Activated CD8-positive, alpha-beta memory T cell treated with anti-CD3 and anti-CD28 coated beads for 48 hours (primary cell): ENCODE measurements at places on chromosomes 7 and 10.

DNA sequence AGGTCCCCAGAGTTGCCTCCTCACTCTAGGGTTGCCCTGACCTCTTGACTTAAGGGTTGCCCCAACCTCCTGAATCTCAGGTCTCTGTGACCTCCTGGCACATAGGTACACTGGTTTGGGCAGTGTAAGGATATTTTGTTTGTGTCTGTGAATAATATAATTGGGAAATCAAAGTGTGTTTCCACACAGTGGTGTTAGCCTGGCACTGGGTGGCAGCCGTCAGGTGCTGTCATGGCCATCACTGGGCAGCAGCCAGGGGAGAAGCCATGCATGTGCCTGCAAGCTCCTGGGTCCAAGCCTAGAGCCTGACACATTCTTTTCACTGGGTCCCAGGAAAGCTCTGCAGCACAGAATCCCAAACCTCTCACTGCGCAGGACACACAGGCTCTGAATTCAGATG, 3.6 kb upstream of the CCDC201 start:
- DNase-seq, result no peak

DNA sequence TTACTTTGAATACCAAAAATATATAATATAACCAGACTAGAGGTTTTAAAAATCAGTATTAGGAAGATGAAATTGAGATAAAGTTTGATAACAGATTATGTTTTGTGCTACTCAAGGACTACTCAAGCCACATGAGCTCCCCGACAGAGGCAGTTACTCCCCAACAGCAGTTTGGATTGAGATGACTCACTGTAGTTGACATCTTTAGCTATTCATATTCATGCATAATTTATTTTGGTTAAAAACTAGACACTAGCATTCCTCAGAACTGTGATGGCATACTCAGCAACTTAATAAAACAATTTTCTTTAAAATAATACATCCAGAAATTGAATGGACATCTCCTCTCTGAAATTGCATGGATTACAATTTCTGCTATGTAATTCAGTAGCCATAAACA, 19.6 kb downstream of the PCLO start:
- no peak for DNase-seq

- DNase-seq, result peak; percentile 61
Observed at GRCh38 chr7:151110941-151111645, 24.8 kb downstream of the AGAP3 start.

DNA sequence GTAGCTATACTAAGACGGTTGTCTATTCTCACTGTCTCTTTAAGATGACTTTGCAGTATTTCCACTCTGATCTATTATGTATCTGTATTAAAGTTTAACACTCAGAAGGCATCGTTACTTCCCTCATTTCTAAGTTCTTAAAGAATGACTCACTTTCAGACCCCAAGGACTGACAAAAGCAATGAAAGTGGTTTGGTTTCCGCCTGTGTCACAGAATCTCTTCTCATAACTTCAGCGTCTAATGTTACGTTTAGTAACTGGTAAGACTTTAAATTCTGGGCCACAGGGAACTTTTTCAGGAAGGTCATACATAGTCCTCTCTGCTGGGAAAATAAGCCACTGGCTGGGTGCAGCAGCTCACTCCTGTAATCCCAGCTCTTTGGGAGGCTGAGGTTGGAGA, 892.0 kb upstream of the AUTS2 start:
- DNase-seq, result no peak

DNA sequence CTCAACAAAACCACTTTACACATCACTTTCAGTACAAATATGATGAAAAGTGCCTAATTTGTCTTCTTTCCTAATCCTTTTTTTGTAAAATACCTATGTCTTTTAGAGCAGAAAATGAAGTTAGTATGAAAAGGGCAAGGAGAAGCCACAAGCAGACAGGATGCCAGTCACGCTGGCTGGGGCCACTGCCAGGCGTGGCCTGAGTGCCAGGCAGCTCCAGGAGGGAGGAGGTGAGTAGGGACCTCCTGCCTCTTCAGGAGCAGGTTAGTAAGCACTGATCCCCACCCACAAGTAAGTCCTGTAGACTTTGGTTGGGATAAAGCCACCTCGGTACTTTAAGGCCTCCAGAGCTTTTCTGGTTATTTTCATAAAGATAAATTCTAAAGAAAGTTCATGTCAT, 432.0 kb downstream of the GRID1 start:
- DNase-seq, result no peak

DNA sequence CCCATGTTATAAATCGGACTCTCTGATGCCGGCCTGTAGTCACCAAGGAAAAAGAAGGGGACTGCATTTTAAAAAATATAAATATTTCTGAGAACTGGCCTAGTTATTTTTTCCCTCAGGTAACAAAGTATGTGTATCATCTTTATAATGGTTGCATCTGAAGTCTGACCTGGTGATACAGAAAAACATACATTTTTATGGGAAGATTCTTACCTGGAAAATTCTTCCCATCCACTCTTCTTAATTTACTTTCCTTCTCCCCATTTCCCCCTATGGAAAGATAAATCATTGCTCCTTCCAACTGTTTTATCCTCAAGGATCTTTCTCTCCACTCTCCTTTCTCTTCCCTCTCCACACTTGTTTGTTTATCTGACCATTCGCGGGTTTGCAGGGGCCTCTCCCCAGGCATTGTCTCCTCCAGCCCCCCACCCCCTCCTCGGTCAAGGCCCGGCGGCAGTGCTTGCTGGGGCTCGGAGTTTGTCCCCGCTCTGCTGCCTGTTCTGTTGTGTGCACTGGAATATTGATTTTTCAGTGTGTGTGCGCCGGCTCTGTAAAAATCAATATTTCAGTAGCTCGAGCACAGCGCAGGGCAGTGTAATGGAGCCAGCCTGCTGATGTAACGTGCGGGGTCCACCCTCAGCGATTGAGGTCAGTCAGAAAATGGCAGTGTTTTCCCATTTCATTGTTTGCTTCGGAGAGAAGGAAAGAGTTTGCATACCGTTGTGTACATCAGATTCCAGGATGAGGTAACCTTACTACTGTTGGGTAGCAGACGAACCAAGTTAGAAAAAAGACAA, 199.5 kb upstream of the NFE2L3 start:
- DNase-seq, result no peak

DNA sequence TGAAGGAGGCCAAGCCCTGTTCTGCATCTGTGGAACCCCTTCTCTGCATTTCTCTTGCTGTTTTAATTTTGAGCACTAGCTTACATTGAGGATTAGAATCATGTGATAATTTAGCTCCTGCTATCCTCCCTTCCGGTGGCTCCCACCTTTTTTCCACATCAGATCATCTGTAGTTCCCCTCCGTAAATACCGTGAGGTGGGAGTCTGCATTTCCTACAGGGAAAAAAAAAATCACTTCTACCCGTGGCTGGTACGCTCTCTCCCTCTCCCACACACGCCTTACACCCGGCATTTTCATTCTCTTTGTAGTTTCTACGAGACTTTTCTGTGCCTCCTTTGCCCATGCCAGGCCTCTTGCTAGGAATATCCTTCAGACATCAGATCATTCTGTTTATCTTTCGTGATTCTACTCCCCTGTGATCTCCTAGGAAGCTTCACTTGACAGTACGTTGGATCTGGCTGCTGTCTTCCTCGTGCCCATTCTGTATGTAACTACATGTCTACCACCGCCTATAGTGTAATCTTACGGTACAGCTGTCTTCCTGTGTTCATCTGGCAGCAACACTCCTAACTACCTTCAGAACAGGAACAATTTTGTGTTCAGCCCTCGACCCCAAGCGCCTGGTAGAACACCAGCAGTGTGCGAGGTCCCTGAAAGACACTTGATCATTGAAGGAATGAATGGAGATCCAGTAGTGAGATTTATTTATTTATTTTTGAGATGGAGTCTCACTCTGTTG, 41.7 kb upstream of the OCM start:
- DNase-seq, result no peak

DNA sequence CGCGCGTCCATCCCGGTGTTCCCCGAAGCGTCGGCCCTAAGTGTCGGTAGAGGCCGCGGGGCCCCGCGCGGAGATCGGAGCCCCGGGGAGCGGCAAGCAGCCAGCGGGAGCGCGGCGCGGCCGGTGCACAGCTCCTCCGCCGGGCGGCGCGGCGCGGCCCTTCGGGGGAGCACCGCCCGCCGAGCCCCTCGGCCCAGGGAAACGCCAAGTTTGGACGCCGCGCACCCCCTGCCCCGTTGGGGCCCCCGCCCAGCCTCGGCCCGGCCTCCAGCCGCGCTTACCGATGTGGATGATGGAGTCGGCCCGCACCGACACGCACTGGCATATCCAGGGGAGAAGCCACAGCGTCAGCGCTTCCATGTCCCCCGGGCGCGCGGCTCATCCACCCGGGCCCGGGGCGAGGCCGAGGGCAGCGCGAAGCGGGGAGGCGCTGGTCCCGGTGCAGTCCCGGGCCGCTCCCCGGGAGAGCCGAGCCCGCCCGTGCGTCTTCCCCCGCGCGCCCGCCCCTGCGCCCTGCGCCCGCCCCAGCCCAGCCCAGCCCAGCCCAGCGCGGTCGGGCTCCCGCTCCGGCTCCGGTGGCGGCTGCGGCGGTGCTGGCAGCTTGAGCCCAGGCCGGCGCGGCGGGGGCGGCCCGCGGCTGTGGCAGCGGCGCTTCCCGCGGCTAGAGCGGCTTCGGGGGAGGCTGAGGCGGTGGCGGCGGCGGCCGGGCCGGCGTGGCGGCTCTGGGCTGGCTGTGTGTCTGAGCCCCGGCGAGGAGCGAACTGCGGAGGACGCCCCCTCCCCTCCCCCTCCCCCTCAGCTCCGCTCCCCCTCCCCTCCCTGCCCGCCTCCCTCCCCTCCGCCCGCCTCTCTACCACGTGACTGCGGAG, at the start of gene GRID1:
TSS of gene GRID1 (minus strand) at position 763 of the 869 bp plus-strand sequence.
- DNase-seq, result no peak

GRCh38 chr7:41012041-41012440, 690.8 kb downstream of the INHBA start:
- DNase-seq, result no peak

- no peak for DNase-seq
Observed at GRCh38 chr7:76354981-76355730, 3.6 kb downstream of the YWHAG start.

DNA sequence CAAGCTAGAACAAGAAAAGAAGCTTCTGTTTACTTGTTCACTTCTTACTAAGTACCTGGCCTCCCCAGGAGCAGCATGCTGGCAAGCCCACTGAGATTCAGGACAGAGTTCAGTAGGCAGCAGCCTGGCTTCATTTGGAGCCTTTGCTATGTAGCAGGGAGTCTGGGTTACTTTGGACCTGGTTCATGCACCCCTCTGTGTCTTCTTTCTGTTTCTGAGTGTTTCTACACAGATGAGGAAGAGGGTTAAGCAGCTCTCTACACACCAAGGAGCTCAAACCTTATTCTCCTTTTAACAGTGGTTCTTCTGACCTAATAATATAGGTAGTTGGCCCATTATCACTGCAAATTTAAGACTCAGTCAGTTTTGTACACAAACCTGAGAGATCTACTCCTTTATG, 152.9 kb downstream of the ARID5B start:
- DNase-seq, result no peak

GRCh38 chr10:1395025-1395480, 338.9 kb downstream of the WDR37 start:
- DNase-seq, result no peak

GRCh38 chr7:55127622-55128081, 108.8 kb downstream of the EGFR start:
- DNase-seq, result no peak

- no peak for DNase-seq
Observed at GRCh38 chr7:27128034-27128433, 2.5 kb downstream of the HOXA4 start.

- DNase-seq, result no peak
Observed at GRCh38 chr7:82172017-82172416, 271.6 kb downstream of the CACNA2D1 start.

DNA sequence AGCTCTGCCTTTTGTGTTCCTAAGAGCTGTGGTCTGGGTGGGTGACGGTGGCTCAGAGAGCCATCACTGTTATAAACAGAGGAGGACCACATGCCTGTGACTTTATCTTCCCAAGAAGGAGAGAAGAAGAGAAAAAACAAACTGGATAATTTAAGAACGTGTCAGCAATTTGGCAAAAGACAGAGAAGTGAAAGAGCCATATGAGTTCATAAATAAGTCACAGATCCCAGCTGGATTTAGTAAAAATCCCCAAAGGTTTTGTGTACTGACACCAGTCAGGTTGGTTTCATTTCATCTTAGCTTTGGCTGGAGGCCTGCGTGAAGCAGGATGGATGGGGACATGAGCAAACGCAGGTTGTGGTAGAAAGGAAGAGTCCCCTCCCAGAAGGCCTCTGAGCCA, 120.7 kb downstream of the CXCL12 start:
- DNase-seq, result no peak

GRCh38 chr7:13839063-13839462, 150.4 kb downstream of the ETV1 start:
- DNase-seq, result no peak

- no peak for DNase-seq
Observed at GRCh38 chr10:97573021-97573420, 442 bp downstream of the ANKRD2 start.

- DNase-seq, result peak; percentile 47
Observed at GRCh38 chr10:110425684-110426293, 71.9 kb upstream of the DUSP5 start.

GRCh38 chr7:123783820-123784219, 35.0 kb upstream of the WASL start:
- DNase-seq, result no peak

DNA sequence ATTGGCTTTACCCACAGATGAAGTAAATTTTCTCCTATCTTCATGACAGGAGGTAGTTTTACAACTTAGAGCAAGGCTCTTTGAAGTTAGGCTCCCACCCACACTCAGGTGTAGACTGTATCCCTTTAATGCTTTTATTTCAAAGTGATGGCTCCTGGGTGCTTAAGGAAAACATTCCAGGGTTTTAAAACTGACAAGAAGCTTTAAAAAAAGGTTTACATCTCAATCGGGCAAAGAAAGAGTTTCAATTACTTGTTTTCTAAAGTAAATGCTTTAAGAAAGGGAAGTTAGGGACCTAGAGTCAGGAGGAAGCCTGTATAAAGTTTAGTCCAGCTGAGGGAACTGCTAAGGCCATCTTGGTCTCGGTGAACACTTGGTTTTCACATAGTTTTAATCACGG, 1153.8 kb upstream of the C7orf33 start:
- no peak for DNase-seq

DNA sequence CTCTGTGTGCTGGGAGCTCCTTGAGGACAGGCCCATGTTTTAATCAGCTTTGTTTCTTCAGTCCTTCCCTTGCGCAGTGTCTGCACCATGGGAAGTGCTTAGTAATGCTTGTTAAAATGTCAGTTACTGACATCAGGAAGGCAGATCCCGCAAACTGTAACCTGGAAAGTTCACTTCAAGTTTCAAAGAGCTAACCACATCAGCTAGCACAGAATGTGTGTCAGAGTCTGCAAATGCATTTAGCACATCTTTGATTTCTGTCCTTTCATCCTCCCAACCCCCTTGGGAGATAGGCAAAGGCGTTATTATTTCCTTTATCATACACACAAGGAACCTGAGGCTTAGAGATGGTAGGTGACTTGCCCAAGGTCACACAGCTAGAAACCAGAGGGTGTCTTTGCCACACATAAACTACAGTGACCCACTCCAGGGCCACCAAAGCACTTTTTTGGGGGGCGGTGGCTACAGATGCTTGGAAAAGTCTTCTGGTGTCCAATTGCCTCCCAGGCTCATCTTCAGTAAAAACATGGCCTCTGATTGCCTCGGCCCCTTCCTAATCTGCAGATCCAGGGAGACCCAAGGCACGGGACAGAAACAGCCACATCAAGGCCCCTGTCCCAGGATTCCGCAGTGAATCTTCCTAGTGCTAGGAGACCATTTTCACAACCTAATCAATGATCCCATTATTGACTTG, 116.2 kb upstream of the GPR26 start:
- DNase-seq, result no peak
